Epithelial cell of proximal tubule (primary cell): ENCODE measurements at places on chromosomes 13 and 19.

- no peak for DNase-seq
These were observed 109.8 kb downstream of the KDM4B start for GRCh38 chr19:5078666-5079065.

DNA sequence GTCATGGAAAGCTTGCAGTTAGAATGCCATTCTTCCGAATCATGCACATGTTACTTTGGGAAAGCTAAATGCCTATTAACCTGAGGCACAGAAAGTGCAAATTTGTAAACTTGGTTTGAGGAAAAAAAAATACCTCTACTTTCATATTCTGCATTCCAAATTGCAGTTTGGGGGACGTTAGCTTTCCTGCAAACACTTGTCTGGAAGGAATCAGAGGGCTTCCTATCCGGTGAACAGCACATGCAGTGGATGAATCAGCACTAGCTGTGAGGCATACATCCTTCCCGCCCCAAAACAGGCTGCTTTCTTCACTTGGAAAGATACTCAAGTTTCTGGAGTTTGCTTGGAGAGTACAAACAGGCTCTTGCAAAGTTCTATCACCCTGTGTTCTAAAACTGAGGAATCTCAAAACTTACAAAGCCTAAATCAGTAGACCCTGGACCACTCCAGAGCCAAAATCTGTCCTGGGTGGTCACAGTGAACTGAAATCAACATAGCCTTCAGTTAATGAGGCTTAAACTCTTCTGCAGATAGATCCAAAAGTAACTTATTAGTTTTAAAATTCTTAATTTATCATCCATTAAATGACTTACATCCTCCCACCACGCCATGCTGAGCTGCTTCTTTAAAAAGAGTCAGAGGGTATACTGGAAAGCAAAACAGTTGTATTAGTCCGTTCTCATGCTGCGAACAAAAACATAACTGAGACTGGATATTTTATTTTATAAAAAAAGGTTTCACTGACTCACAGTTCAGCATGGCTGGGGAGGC, 802.3 kb upstream of the ARGLU1 start:
- peak; percentile 71 for DNase-seq

DNA sequence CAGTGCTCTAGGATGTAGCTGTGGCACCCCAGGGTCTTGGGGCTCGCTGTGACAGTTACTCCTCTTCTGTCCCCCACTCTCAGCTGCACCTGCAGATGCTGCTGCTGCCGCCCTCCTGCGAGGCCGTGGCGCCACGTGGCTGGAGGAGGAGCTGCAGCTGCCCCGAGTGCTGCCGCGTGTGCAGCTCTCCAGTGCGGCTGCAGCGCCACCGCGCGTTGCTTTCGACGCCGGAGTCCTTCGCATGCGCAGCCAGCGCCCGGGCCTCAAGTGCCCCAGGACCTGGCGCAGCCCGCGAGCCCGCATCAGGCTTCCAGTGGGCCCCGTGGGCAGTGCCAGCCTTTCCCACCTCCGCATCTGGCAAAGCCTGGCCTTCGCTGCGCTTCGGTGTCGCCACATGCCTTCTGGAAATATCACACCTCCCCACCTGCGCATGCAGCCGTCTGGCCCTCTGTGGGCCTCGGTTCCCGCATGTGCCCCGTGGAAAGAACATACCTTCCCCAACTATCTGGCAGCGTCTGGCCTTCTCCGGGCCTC, 692 bp upstream of the ZNF580 start:
- no peak for DNase-seq

- no peak for DNase-seq
These were observed 907 bp downstream of the KDELR1 start for GRCh38 chr19:48390188-48391099.

GRCh38 chr13:71437704-71438103, 429.3 kb downstream of the DACH1 start:
- no peak for DNase-seq

DNA sequence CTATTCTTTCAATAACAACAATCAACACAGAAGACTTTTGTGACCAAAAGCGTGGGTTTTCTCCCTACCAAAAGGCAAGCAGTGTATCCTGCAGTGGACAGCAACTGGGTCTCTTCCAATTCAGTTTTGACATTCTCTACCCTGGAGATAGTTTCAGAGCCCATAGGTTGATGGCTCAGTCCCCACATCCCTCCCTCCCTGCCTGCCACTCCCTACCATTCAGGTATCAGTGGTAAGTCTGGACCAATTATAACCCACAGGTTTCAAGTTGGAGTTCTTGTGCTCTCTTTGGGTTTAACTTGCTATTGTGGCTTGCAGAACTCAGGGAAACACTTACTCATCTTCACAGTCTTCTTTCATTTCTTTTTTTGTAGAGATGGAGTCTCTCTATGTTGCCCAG, 60.2 kb downstream of the ZNF823 start:
- no peak for DNase-seq

- DNase-seq = no peak
These were observed 67.8 kb upstream of the IPO5 start for GRCh38 chr13:97885641-97886040.

DNA sequence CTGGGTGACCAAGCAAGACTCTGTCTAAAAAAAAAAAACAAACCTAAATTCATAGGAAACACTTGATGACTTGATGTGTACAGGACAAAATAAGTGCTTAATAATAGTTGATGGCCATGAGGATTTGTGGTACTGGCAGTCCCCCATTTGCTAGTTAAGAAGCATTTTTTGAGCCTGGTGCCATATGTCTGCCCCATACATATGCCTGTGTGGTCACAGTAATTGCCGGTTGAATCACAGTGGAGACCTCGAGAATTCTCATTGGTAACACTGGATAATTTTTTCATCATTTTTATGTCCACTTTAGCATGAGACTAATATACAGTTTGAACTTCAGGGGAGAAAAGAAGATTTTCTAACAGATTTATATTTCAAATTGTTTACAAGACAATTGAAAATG, 79.2 kb downstream of the LRCH1 start:
- DNase-seq = no peak

GRCh38 chr13:83568019-83568418, 314.3 kb downstream of the SLITRK1 start:
- DNase-seq = no peak

- no peak for DNase-seq
These were observed 47.5 kb downstream of the C13orf46 start for GRCh38 chr13:113926301-113926761.
